ENCODE measurements at places on chromosomes 12 and 14.

DNA sequence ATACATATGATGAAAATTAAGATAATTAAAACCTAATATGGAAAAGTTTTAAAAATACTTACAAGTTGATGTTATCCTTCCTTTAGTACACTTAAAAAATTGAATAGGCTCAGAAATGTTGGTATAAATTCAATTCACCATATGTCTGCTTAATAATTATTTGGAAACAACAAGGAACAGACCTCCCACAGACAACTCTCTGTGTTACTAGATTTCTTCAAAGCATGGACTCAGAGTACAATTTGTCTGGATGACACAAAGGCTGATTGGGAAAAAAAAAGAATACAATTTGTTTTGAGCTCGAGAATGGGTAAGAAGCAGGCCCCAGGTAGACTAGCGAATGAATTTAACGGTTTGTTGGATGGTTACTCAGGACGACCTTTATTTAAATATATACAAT lies 48.9 kb upstream of the BTG1 start:
- no peak for DNase-seq

DNA sequence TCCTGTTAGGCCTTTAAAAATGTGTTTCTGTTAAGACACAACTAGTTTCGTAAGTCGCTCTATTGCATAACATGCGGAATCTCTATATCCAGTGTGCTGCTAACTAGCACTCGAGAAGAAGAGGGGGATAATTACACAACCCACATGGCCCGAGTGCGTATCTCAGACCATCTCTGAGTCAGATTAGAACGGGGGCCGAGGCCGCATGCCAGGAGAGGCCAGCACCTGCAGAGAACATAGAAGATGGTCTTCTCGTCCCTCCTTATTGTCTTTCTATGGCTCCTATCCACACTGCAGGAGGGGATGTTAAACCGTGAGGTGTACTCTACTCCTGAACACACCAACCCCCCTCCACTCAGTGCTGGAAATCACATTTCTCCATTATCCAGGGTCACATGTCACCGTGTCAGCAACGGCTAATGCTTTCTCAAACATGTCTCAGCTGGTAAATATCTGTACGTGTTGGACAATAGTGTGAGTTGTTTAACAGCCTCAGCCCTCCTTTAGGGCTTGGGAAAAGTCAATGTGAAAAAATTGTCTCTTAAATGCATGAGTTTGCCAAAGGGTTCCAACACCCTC lies 56.3 kb downstream of the CCDC88C start:
- no peak for DNase-seq

DNA sequence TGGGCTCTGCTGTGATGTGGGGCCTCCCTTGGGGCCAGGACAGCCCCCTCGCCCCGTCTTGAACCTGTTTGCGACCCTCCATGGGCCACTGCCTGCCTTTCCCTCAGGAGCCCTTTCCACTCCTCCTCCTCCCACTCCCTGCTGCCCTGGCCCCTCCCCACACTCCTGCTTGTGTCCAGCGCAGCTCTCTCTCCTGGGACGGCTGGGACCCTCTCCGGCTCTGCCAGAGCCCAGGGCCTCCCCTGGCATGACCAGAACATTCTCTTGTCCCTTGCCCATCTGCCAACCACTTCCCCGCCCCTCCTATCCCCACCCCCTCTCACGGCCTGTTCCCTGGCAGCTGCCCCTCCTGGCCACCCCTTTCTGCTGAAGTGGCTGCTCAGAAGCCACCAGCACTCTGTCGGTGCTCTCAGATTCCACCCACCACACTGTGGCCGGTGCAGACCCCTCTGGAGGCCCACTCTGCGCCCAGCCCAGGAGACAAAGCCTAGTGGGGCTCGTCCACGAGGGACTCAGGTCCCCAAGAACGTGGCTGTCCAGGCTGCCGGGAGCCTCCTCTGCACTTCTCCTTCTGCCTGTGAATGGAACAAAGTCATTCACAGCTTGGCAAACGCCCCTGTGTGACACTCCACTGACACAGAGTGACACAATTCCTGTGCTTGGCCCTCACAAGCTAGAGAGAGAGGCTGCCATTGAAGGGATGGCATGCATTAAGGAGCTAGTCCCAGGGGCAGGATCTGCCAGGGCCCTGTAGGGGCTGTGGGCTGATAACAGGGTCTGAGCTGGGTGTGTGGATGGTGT lies 1.4 kb downstream of the ASPG start:
- DNase-seq = no peak

- DNase-seq = no peak
These were observed 37.8 kb downstream of the SLCO1A2 start for GRCh38 chr12:21296751-21297406.

DNA sequence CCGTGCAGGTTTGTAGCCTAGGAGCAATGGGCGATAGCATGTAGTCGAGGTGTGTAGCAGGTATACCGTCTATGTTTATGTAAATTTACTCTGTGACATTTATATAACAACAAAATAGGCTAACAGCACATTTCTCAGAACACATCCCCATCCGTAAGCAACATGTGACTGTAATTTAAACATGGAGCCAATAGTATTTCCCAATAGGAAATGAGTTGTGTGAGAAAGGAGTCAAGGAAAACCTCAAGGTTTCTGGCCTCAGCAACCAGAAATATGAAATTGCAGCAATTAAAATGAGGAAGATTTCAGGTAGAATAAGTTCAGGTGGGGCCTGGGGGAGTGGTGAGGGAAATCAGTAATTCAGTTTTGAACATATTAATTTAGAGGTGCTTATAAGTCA lies 136.0 kb downstream of the MSRB3 start:
- no peak for DNase-seq
